A549 treated with dexamethasone at 1 μM for 4 hours (cell line): ENCODE measurements at places on chromosomes 4 and X. TPM values are rescaled to one million over a fixed set of nuclear protein-coding genes. Genes with fewer than 3 reads are reported as not detected.

The TGIF2LX gene
- not detected in 5 replicates for total RNA-seq

The ATOH1 gene
- not detected in 5 replicates for total RNA-seq

The ZFP92 gene
- 0.50 to 0.71 TPM (median 0.56 TPM) in 5 replicates for total RNA-seq

The CDKL5 gene
- total RNA-seq: 3.8 to 8.4 TPM (median 7.7 TPM) in 5 replicates

The SORBS2 gene
- 0.43 to 1.2 TPM (median 0.89 TPM) in 5 replicates for total RNA-seq

The CHIC2 gene
- 7.2 to 9.1 TPM (median 8.3 TPM) in 5 replicates for total RNA-seq

The NDUFC1 gene
- 74.8 to 88.5 TPM (median 77.0 TPM) in 5 replicates for total RNA-seq

The TRIML2 gene
- total RNA-seq: 32.4 to 48.9 TPM (median 38.8 TPM) in 5 replicates

The CENPVL3 gene
- 0.11 to 0.20 TPM (median 0.14 TPM) in 5 replicates for total RNA-seq

The BANK1 gene
- 0.80 to 1.1 TPM (median 1.1 TPM) in 5 replicates for total RNA-seq

The HMGB3 gene
- total RNA-seq: 154 to 185 TPM (median 160 TPM) in 5 replicates

The CSN1S1 gene
- not detected in 5 replicates for total RNA-seq

The RAB41 gene
- not detected in 5 replicates for total RNA-seq

The LPAR4 gene
- total RNA-seq: not detected in 5 replicates

The TEX13D gene
- total RNA-seq: not detected in 5 replicates

The TRIM2 gene
- total RNA-seq: 0.54 to 1.1 TPM (median 0.98 TPM) in 5 replicates

The RAB9B gene
- total RNA-seq: 0.02 to 0.05 TPM (median 0.04 TPM) in 4 of 5 replicates, not detected in the other

The CCDC158 gene
- 0.02 TPM in 1 of 5 replicates, not detected in the others for total RNA-seq

The SATL1 gene
- total RNA-seq: 0.02 to 0.03 TPM in 2 of 5 replicates, not detected in the others

The DACH2 gene
- total RNA-seq: not detected in 5 replicates

The PRKG2 gene
- 0.65 to 0.97 TPM (median 0.71 TPM) in 5 replicates for total RNA-seq

The ERCC6L gene
- total RNA-seq: 11.3 to 13.1 TPM (median 12.4 TPM) in 5 replicates

The BGN gene
- 0.06 to 0.08 TPM in 2 of 5 replicates, not detected in the others for total RNA-seq

The NAP1L3 gene
- total RNA-seq: 0.36 to 0.65 TPM (median 0.38 TPM) in 5 replicates

The SPANXD gene
- total RNA-seq: 0.15 TPM in 1 of 5 replicates, not detected in the others
